ENCODE measurements at places on chromosomes 3 and 15.

DNA sequence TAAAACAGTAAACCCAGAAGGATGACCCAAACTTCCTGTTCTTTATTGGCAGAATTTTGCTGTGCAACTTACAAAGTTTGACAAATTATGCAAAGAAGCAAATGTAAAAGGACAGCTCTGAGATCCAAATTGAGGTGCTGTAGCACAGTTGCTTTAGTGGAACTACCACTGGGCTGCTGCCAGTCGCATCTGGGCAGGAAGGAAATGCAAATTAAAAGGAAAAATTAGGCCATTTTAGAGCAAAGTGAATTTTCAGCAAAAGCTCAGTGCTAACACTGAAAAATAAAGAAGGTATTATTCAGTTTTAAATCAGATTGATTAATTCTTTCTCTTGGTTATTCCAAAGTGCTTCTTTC lies 104.5 kb downstream of the ZMAT3 start:
- no peak for DNase-seq

GRCh38 chr15:26868029-26868685 lies 1.3 kb downstream of the GABRA5 start:
- no peak for DNase-seq

GRCh38 chr3:12768579-12769527 lies 9.8 kb upstream of the TMEM40 start:
- DNase-seq = no peak

DNA sequence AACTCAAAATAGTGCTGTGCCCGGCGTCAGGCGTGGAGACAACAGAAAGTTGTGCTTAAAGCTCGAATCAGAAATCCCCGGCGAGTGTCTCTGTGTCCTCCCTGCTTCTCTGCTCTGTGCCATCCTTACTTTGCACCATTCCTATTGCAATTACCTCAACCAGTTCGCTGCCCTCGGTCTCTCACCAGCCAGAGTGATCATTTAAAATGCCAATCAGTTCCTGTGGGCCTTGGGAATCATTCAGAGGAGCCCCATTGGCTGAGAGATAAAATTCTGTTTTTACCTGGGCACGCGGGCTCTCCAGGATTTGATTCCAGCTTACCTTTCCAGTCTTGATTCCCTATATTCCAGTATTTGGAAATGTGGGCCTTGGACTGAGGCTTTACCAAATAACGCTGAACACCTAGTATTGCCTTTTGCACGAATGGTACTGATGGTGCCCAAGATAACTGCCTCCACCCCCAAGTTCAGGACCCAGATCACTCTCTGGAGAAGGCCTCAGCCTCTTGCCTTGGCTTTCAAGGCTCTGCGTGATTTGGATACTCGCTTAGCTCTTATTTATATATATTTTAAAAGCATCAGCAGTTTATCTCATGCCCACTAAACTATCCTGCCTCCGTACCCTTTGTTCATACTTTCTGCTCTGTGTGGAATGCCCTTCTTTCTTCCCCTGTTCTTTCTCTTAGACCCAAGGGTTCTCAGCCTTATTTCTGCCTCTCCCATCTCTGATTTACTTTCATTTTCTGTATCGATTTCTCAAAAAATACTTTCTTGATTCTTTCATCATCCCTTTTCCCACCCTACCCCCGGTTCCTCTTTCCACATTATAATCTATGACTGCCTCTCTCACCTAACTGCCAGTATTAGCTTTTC lies 863 bp downstream of the PSMA4 start:
- DNase-seq = peak; percentile 18

DNA sequence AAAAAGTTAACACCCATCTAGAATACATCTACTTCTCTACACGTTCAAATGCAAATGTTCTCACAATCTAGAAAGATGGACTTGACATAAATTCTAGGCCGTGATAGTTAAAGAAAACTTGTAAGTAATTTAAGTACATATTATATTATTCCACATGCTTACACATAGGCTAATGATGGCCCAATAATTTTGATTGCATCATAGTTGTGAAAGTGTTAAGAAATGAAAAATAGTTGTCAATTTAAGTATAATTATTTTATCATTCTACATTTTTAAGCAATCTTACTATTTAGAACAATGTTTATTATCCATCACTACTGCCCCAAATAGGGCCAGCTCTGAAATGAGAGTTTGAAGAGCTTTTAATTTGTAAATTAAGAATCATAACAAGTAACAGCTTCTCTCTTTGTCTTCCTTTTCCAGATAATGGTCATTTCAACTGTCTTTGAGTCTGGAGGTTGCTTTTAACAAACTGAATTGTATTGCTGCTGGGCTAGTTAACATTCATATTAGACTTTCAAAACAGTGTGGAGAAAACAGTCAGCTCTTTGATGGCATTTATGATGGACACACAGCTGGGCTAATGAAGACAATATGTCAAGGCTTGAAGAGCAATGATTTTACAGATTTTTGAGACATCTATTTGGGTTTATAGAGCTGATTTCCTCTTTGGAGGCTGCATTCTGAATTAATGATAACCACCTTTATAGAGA lies 246.1 kb upstream of the KCNH8 start:
- no peak for DNase-seq

DNA sequence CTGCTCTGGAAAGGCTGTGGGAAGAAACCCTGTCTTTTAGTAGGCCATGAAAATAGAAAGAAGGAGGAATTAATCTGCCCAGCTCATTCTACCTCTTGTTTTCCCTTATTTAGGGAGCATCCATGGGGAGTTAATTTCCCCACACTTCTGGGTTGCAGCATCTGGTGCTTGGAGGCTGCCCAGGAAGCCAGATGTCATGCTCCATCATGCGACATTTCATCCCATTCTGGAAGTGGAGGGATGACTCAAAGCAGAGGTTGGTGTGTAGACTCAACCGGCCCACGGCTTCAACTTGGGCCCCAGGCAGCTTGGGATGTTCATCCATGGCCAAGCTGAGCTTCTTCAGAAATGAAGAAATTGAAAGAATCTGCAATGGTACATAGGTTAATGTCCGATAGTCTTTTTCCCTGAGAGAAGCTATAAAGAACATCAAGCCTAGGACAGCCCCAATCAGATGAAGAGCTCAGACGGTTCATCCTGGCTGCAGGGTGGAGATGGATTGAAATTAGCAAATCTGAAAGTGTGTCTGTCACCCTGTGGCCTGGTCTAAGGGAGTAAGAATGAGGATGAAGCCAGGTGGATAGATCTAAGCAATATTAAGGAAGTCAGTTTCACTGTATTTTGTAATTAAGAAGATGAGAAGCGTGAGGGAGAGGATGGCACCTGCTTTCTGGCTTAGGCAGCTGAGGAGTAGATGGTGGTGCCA lies 24.5 kb upstream of the PROK2 start:
- no peak for DNase-seq

GRCh38 chr3:158727206-158728060 lies 4.8 kb downstream of the RARRES1 start:
- DNase-seq = peak; percentile 75

- no peak for DNase-seq
Observed at GRCh38 chr15:92839696-92840095, 60.4 kb upstream of the CHD2 start.

DNA sequence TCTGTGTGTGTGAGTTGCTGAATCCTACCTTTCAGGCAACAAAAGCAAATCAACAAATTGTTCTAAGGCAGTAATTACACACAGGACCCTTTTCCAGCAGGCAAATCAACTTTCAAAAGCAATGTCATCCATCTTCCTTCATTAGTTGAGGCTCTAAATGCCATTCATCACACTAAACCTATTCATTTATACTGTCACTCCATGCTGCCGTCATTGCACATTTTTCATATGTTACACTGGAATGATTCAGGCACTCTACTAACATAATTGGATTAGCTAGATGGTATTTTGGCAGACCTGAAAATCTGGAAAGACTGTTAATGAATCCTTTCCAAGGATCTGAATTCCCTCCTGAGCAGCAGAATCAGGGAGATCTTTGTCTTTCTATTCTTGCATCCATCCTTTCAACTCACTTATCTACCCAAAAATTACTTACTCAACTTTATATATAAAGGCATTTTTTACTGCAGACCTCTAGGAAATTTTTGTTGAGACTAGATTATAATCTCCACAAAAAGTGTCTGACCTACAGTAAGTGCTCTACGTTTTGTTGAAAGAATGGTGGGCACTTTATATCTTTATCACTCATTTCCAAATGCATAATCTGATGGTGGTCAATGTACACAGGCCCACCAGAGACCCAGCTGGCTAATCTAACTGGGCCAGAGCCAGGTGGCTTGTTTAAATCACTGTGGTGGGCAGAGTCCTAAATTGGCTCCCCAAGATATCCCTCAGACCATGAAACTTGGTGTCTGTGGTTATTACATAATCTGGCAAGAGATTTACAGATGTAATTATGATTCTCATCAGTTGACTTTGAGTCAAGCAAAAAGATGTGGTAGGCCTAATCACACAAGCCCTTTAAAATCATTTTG lies 25.0 kb downstream of the MIX23 start:
- no peak for DNase-seq

GRCh38 chr15:93974804-93975481 lies 256.4 kb upstream of the MCTP2 start:
- DNase-seq = no peak

- DNase-seq = peak; percentile 37
Observed at GRCh38 chr3:53196575-53197407, 35.8 kb downstream of the PRKCD start.

Data from bone marrow (tissue), 2 donors.